Kidney tubule cell (primary cell): ENCODE measurements at places on chromosomes 7 and 10.
A peak's percentile ranks its signal among the peaks of the same experiment; 100 is the strongest.

DNA sequence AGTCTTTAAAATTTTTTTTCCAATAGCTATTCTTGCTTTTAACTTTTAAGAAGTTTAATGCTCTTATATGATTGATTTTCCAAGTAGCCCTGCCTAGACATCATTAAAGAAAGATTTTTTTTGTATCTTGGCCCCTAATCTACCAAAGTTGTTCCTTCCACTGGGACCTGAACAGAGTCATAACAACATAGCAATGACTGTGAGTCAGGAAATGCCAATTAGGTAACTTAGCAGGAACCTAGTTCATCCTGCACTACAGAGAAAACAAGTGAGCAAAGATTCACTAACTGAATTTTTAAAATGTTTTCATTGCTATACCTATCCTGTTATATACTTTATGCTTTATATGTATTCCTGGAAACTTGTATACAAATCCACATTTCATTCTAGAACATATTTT lies 284.7 kb downstream of the BICC1 start:
- peak; percentile 52 for DNase-seq

DNA sequence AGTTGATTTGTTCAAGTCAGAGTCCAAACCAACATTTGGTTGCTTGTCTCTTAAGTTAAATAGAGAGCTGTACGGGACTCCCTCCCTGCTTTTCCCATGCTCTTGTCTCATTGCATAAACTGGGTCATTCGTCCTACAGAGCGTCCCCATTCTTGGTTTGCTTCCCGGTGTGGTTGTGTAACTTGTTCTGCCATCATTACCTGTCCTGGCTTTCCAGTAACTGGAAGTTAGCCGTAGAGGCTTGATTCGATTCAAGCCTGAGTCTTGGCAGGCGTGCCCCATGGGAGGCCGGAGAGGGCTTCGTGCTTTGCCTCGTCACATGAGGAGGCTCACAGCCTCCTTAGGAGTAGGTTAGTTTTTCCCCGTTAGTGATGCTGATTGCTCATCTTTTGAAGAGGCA lies 40.2 kb downstream of the FBH1 start:
- DNase-seq: no peak

- DNase-seq: peak; percentile 92
Observed at GRCh38 chr7:81161451-81162075, 242.7 kb upstream of the SEMA3C start.

DNA sequence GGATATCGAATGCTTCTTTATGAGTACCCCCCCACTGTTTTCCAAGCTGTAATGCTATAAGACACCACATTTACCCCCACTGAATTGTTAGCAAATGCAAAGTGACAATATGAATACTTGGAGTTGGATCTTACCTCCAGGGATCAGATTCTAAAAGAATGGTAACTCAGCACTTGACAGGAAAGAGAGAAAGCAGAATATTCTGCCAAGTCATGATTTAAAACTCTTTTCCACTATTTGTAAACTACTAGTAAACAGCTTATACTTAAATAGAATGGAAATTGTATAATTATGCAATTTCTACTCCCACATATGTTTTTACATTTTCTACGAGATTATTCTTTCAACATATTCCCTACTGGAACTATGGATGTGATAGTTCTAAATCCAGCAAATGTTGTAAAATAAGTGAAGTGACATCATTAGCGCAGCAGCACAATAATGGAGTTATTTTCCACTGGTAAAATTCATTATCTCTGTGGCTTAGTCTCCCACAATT lies 56.0 kb upstream of the TFEC start:
- DNase-seq: no peak

DNA sequence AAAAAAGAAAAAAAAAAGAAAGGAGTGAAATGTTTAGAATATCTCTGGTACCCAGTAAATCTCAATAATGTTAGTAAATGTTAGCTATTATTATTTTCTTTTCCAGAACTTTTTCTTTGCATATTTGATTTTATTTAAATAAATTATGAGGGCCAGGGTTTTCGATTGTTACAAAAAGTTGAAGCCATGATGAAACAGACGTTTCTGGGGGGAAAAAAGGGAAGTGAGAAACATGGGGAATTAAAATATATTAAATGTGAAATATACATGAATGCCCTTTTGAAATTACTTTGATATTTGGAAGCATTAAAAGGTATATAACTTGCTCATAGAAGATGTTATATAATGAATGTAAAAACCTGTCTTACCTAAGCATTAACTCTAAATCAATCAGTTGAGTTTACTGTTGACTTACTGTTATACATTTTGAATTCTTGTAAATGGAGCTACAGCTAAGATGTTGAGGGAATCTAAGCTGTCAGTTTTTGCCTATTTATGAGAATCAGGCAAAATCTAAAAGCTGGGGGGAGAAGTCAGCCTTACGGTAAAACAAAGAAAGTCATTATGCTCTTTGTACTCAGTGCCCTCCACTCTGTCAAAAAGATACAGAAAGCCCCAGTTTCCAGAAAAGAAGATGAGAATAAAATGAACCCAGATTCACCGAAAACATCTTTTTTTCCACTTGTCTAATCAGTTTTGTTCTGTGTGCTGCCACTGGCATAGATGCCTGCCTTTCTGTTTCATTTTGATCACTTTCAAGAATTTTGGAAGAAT lies 30.0 kb upstream of the KDM7A start:
- no peak for DNase-seq

DNA sequence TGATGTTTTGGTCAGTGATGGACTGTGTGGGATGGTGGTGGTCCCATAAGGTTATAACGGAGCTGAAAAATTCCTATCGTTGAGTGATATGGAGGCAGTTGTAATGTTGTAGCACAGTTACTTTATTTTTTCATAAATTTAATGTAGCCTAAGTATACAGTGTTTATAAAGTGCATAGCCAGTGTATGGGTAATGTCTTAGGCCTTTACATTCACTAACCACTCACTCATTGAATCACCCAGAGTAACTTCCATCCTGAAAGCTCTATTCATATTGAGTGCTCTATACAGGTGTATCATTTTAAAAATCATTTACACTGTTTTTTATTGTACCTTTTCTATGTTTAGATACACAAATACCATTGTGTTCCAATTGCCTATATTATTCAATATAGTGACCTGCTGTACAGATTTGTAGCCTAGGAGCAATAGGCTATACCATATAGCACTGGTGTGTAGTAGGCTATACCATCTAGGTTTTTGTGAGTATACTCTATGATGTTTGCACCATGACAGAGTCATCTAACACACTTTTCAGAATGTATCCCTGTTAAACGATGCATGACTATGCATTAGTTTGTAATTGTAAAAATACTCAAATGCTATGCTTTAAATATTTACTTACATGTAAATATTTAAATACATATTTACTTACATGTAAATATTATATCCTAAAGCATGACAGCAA lies 21.0 kb downstream of the PDCD4 start:
- DNase-seq: no peak

- DNase-seq: no peak
Observed at GRCh38 chr10:125005312-125006187, 63.6 kb downstream of the ZRANB1 start.

DNA sequence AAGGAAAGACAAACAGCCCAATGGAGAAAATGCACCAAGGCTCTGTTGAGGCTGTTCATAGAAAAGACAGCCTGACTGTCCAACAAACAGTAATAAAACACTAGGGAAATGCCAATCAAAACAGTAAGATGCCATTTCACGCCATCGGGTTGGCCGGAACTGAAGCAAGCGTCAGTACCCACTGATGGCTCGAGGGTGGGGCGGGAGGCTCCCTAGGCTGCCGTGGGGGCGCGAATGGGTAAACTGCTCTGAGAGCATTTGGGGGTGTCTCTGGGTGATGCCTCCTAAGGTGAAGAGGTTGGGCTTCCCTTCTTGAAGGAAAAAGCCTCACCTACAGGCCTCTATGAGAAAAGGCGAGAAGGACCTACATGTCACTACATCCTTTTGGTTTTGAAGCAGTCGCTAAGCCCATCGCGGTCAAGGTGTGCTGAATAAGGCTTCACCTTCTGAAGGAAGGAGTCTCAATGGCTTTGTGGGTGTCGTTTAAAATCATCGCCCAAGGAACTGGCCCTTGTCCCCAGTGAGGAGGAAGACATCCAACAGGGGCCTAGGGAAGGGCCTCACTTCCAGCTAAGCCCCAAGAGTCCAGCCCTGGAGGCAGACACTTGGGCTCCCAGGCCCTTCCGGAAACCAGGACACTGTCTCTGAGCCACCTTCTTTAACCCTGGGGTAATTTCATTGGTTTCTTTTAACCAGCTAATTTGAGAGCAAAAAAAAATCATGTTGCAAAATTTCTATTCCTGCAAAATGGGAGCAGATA lies 98.5 kb upstream of the PPP2R2D start:
- DNase-seq: no peak

- no peak for DNase-seq
Observed at GRCh38 chr10:48383393-48383792, 76.9 kb downstream of the MAPK8 start.

GRCh38 chr7:908159-908581 lies 31.8 kb downstream of the GET4 start:
- DNase-seq: no peak

DNA sequence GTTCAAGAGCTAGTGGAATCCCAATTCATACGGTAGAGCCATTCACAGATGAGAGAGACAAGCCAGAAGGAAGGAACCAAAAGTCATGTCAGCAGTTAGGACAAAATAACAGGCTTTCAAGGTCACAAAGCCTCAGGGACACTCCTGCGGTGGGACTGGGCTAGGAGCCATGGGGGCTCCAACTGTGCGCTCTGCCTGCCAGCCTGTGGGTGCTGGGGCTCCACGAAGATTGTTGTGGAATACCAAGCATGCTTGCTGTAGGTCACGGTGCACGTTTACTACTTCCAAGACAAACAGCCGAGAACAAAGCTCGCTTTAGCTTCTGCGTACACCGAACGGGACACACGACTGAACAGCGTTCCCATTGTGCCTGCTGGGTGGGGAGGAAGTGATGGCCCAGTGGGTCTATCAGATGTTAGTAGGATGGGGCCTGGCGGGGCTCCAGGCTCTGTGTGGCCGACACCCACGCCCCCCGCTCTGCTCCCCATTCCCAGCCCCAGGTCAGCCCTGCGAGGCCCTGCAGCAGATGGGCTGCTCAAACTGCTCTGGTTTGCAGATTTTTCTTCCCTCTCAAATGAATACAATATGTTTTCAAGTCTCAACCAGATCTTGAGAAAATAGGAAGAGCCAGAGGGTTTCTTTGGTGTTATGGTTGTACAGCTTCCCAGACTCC lies 158.9 kb downstream of the EGFR start:
- DNase-seq: no peak

GRCh38 chr7:79217468-79217867 lies 236.0 kb downstream of the MAGI2 start:
- DNase-seq: peak; percentile 59

GRCh38 chr10:50582766-50583762 lies 40.7 kb downstream of the SGMS1 start:
- DNase-seq: peak; percentile 80

- DNase-seq: peak; percentile 48
Observed at GRCh38 chr7:144830024-144830785, 5.6 kb downstream of the TPK1 start.

DNA sequence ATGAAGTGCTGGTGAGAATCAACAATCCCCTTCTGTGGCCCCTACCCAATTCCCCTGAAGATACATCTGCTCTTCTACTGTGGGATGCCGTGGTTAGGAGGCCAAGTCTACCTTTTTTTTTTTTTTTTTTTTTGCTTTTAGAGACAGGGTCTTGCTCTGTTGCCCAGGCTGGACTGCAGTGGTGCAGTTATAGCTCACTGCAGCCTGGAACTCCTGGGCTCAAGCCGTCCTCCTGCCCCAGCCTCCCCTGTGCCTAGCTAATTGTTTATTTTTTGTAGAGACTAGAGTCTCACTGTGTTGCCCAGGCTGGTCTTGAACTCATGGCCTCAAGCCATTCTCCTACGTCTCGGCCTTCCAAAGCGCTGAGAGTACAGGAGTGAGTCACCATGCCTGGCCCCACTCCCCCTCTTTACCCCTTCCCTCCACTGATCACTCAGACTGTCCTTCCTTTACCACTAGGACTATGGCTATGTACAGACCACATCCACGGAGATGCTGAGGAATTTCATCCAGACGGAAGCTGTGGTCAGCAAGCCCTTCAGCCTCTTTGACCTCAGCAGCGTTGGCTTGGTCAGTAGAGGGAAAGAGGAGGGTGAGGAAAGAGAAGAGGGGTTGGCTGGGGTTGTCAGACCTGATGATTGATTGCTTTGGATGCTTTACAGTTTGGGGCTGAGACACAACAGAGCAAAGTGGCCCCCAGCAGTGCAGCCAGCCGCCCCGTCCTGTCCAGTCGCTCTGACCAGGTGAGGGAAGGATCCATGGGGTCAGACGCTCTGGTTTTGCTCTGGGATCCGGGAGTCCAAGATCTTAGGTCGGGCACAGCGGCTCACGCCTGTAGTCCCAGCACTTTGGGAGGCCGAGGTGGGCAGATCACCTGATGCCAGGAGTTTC lies 1.8 kb downstream of the AP4M1 start:
- no peak for DNase-seq

DNA sequence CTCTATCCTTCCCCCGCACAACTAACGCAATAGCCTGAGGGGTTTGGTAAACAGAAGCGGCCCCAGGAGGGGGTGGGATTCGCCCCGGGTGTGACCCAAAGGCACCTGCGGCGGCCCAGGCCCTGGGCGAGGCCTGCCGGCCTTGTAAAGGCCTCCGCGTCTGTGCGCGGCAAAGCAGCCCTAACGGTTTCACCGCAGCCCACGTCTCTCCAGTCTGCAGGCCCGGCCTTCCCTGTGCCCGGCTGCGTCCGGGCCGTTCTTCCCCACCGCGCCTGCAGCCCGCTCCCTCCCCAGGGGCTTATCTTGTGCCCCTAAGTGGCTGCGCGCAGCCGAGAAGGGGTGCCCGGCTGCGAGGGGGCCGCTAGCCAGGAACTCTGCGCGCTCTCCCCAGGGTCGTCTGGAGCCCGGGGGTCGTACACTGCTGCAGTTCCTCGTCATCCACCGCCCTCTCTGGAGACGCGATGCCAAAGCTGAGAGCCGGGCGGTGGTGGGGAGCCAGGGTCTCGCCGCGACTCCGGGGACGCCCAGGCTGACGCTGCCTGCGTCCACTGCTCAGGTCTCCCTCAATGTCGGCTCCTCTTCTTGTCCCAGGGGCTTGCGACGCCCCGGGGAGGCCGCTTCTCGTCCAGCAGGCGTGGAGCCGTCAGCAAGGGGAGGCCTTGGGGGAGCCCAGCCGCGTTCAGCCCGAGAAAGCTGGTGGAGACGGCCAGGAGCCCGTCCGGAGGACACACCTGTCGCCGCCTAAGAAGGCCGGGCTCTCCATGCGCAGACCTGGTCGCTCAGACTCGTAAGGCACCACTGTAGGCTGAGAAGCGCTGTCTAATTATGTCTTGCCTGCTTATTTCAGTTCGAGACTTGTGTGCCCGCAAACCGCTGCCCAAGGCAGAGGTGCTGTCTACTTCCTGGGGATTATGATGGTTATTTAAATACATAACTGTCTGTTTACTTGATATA lies 132.3 kb downstream of the SPAG6 start:
- no peak for DNase-seq

DNA sequence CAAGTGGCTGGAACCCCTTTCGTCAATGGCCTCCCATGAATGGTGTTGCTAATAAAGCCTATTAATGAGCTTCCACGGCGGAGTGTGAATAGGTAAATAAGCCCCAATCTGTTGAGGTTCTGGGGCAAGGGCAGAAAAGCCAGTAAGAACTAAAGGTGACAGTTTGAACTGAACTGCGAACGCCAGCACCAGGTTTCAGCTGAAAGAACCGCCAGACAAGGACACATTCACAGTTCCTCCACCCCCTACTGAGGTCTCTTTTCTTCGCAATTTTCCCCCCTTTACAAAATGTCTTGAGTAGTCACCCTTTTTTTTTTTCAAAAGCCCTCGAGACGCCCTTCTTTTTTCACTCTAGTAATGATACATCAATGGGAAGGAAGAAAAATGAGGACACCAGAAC lies 2.4 kb upstream of the FGFR2 start:
- no peak for DNase-seq

- no peak for DNase-seq
Observed at GRCh38 chr7:143444785-143445184, 1.5 kb downstream of the TAS2R60 start.
